Fibroblast of lung (primary cell): ENCODE measurements at places on chromosomes 16 and 17. TPM values are rescaled to one million over a fixed set of nuclear protein-coding genes. Genes with fewer than 3 reads are reported as not detected.

KRTAP4-5 gene
- not detected in 2 replicates for total RNA-seq

CNTROB gene
- total RNA-seq: 12.8 and 17.2 TPM in 2 replicates

DPEP3 gene
- total RNA-seq: not detected in 2 replicates

SLC6A2 gene
- total RNA-seq: not detected in 2 replicates

CLEC3A gene
- not detected in 2 replicates for total RNA-seq

TBC1D3K gene
- not detected in 2 replicates for total RNA-seq

PTGES3L gene
- 0.17 TPM in 1 of 2 replicates, not detected in the other for total RNA-seq

MYO15B gene
- total RNA-seq: 4.6 and 14.4 TPM in 2 replicates

PLEKHH3 gene
- total RNA-seq: 19.3 and 24.6 TPM in 2 replicates

SMIM22 gene
- total RNA-seq: not detected in 2 replicates

MYH3 gene
- 0.50 and 0.51 TPM in 2 replicates for total RNA-seq
